ENCODE measurements at places on chromosomes 12 and 14.
A peak's percentile ranks its signal among the peaks of the same experiment; 100 is the strongest.

DNA sequence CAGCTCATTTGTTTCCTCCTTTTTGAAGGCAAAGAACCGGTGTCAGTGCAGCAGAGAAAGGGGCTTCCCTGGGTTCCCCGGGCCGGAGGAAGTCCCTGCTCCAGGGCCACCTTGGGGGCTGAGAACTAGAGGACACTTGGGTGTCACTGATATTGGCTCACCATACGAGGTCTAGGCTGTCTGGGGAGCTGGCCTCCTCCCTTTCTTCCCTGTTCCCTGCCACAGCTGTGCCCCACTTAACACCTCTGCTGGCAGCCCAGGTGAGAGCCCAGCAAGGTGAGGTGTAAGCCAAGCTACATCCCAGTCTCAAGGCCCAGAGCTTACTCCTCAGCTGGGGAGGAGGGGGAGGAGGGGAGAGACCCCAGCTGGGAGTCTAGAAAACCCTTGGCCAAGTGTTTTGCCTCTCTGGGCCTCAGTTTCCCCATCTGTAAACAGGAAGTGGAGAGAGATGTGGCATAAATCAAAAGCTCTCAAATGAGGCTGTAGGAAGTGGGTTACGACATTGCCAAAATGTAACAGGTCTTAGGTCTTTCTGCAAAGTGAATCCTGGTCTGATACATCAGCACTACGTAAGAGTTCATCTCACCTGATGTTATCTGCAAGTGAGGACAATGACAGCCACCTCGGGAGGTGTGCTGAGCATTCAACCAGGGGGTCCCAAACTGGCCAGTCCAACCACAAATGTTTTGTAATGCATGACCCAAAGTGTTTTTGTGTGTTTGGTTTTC lies 25.5 kb downstream of the RASAL1 start:
- DNase-seq, result no peak

DNA sequence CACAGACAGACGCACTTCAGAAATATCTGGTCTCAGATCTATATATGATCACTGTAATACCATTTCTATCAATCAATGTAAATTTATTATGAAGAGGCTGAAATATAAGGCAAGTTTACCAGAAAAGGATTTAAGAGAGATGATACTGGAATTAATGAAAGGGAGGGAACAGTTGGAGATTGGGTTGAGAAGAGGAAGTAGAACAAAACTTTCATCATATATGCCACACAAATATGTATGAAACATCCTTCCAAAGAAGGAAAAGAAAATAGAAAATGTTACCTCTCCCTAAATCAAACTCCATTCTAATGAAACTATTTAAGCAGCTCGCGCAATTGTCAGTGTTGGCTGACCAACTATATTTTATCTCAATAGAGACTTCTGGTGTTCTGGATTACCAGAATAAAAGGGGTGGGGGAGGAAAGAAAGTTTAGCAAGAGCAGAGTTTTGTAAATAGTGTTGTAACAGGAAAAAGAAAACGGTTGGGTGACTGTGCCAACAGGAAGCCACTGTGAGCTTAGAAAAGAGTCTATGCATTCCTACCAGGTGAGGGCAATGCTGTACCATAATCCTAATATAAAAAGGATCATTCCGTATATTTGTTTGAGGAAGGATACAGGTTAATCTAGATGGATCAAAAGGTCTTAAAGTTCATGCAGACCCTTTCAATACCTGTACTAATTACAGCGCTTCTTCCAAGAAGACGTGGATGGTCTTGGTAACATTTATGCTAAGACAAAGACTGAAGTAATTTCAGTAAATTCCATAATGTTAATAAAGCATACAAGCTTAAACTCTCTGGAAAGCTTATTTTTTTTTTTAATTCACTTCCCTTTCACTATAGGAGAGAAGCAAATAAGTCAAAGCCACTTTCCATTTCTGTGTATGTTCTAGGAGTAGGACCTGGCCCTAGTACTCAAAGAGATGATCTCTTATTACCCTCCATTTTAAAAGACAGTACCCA lies 14.5 kb upstream of the LLPH start:
- no peak for DNase-seq

- no peak for DNase-seq
These were observed 15.0 kb downstream of the RASSF9 start for GRCh38 chr12:85821206-85821605.

DNA sequence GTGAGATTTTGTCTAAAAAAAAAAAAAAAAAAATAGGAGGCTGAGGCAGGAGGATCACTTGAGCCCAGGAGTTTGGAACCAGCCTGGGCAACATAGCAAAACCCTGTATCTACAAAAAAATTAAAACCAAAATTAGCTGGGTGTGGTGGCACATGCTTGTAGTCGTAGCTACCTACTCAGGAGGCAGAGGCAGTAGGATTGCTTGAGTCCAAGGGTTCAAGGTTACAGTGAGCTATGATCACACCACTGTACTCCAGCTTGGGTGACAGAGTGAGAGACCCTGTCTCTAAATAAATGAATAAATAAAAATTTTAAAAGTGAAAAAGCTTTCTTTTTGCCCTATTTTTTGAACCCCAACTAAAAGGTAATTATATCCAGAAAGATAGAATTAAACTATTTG lies 113.6 kb downstream of the PEBP1 start:
- DNase-seq, result no peak

DNA sequence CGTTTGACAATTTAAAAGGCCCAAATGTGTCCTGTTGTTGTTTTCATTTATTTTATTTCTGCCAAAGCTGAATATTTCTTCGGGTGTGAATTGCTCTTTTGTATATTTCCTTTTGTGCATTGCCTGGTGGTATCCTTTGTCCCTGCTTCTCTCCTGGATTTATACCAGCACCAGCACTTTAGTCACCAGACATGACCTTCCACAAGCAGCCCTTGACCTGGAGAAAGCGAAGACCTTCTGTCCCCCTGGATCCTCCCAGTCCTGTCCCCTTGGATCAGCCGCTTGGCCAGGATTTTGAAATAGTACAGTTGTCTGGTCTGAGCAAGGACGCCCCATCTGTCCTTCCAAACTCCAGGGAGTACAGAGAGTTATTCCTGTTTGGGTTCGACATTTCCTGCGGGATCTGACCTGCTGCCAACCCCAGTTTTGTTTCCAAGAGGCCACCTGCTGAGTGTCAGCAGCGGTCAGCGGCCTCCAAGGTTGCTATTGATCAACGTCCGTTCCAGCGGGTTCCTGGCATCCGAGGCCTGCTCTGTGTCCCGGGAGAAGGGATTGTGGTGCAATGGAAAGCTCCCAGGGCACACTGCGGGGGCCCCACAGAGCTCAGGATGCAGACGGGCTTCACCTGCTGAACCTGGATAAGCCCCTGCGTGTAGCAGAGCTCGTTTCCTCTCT lies 45.1 kb upstream of the CHGA start:
- no peak for DNase-seq

DNA sequence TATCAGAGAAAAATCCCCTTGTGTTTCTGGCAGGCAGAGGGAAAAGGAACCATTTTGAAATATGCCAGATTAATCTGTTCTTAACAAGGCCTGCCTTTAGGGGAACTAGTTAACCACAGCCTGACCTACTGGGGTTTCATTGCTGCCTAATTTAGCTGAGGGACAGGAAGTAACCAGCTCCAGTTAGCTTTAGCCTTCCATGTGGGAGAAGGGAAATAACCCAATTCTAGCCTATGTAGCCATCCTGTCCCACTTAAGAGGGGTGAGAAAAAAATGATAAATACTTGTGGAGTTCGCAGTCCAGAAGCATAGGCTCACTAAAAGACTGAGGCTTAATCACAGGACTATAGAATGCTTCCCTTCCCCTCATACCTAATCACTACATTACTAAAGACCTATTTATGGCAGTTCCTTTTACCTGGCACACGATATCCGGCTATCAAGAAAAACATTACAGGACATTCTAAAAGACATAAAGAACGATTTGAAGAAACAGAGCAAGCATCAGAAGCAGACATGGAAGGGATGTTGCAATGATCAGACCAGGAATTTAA lies 22.8 kb downstream of the COX8C start:
- no peak for DNase-seq

- DNase-seq, result no peak
These were observed 262.4 kb upstream of the RMST start for GRCh38 chr12:97200181-97200580.

- DNase-seq, result no peak
These were observed 43.2 kb downstream of the SSPN start for GRCh38 chr12:26238341-26239121.

GRCh38 chr12:56206452-56207166 lies 15.1 kb downstream of the RNF41 start:
- no peak for DNase-seq

GRCh38 chr14:61585598-61586543 lies 109.4 kb upstream of the HIF1A start:
- no peak for DNase-seq

DNA sequence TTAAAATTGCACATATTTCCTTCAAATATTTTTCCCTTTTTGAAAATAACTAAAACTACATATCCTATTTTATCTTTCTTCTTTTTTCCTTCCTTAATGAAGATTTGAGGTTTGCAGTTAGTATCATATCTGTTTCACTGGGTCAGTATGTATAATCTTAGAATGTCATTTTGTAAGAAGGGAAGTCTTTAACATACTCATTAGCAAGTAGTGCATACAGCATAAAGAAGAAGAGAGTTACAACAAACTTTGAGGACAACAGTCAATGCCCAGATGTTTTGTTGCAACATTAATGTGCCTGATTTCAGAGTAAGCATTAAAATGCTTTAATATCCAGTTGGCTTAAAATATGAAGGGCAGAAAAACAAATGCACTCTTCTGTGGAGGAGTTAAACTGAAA lies 176.9 kb upstream of the FBXO33 start:
- no peak for DNase-seq

- DNase-seq, result no peak
These were observed 29.8 kb upstream of the STRAP start for GRCh38 chr12:15852383-15852782.

GRCh38 chr14:69501423-69501838 lies 16.9 kb downstream of the PLEKHD1 start:
- no peak for DNase-seq

GRCh38 chr12:69329669-69330428 lies 18.3 kb upstream of the LYZ start:
- DNase-seq, result no peak

- no peak for DNase-seq
These were observed 972.2 kb upstream of the TMEM132C start for GRCh38 chr12:127294651-127295210.

DNA sequence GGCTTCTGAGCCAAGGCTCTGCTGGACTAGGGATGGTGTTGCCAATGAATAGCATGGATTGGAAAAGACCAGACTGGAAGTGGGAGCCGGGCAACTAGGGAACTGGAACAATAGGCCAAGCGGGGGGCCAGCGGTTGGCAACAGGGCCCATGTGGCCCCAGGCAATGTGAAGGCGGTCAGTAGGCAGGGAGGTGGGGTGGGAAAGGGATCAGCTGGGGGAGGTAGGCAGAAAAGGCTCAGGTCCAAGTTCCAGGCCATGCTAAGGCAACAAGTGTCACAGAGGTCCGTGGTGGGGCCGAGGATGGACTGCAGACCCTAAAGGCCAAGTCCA lies 14.9 kb upstream of the MLXIP start:
- DNase-seq, result no peak

- DNase-seq, result peak; percentile 24
These were observed 68.9 kb upstream of the SAV1 start for GRCh38 chr14:50736932-50737419.

Measured in stimulated activated CD8-positive, alpha-beta memory T cell treated with anti-CD3 and anti-CD28 coated beads, Interleukin-4, amount 100 ng/mL, for 24 hours (primary cell).